ENCODE measurements at places on chromosomes 1 and 21. TPM values are rescaled to one million over a fixed set of nuclear protein-coding genes. Genes with fewer than 3 reads are reported as not detected.
A peak's percentile ranks its signal among the peaks of the same experiment; 100 is the strongest.

DNA sequence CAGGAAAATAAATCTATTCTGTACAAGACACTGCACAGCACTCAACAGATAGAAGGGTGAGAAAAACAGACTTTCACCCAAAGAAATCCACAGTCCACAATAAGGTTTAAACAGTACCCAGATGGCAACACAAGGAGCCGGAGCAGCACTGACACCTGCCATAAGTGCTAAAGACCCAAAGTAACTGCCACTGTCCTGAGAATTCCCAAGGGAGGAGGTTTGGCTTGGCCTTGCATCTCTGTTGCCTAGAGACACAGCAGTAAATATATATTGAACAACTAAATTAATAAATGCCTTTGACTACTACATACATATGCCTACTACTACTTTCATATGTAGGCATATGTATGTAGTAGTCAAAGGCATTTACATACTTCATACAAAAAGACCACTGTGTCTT, 68.0 kb downstream of the VAV3 start:
- H3K4me1 ChIP-seq: no peaks in the 10 kb centered on the region
- H3K27ac ChIP-seq: no peak overlapping the region
- no peak overlapping the region for H3K4me3 ChIP-seq
- H3K36me3 ChIP-seq: no peaks in the 10 kb centered on the region
- H3K27me3 ChIP-seq: no peaks in the 10 kb centered on the region

GUK1 gene
- total RNA-seq: 221 TPM

LRRC38 gene
- not detected for total RNA-seq

GRCh38 chr1:181117648-181118449, 29.3 kb downstream of the IER5 start:
- H3K27me3 ChIP-seq: no peaks in the 10 kb centered on the region
- H3K4me1 ChIP-seq: no peaks in the 10 kb centered on the region
- H3K36me3 ChIP-seq: no peaks in the 10 kb centered on the region
- no peak for DNase-seq

DNA sequence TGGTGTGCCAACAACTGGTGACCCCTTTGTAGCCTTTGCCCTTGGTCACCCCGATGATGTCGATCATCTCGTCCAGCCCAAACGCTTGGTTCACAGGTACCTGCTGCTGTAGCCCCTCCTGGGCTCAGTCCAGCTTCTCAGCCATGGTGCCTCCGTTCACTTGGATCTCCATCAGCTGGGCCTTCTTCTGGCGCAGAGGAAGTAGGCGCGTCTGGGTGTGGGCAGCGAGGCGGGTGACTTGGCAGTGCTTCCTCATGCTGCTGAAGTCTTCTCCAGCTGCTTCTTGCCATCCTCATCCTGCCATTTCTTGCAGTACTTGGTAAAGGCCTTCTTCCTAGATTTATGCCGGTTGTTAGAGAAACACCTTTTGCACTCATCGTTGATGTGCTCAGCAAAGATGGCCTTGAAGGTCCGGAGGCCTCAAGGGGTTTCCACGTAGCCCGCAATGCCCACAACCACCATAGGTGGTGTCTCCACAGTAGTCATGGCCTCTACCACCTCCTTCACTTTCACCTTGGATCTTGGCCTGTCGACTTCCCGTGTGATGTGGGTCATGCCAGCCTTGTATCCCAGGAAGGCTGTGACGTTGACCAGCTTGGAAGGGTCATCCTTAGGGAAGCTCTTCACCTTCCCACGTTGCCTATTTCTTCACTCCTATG, 13.0 kb downstream of the DOP1B start:
- H3K36me3 ChIP-seq: peaks cover 33% of the 10 kb centered on the region
- DNase-seq: no peak
- H3K27me3 ChIP-seq: no peaks in the 10 kb centered on the region

- no peak overlapping the region for H3K4me3 ChIP-seq
- DNase-seq: no peak
- H3K36me3 ChIP-seq: no peaks in the 10 kb centered on the region
- no peak overlapping the region for H3K27ac ChIP-seq
- peaks cover 11% of the 10 kb centered on the region for H3K27me3 ChIP-seq
These were observed 1.5 kb upstream of the MCOLN3 start for GRCh38 chr1:85049735-85050166.

- no peaks in the 10 kb centered on the region for H3K27me3 ChIP-seq
- peak; percentile 60 for DNase-seq
- no peaks in the 10 kb centered on the region for H3K4me1 ChIP-seq
- H3K4me3 ChIP-seq: peak within 1 kb of the TSS; percentile 68
These were observed at the start of gene SCP2 for GRCh38 chr1:52927212-52928014. Gene SCP2, plus strand, starts transcription at chr1:52927276. Its CDS starts 121 bp downstream, at chr1:52927397.

OR13G1 gene
- not detected for total RNA-seq

SELL gene
- 9.9 TPM for total RNA-seq

- no peak overlapping the region for H3K4me3 ChIP-seq
- H3K27me3 ChIP-seq: no peaks in the 10 kb centered on the region
- no peaks in the 10 kb centered on the region for H3K36me3 ChIP-seq
- no peak overlapping the region for H3K27ac ChIP-seq
- peaks cover 23% of the 10 kb centered on the region for H3K4me1 ChIP-seq
These were observed 33.5 kb downstream of the SYF2 start for GRCh38 chr1:25198663-25199252.
